Stomach (tissue), 19 donors: ENCODE measurements at places on chromosomes 6 and 20. TPM values are rescaled to one million over a fixed set of nuclear protein-coding genes. Genes with fewer than 3 reads are reported as not detected.

DNA sequence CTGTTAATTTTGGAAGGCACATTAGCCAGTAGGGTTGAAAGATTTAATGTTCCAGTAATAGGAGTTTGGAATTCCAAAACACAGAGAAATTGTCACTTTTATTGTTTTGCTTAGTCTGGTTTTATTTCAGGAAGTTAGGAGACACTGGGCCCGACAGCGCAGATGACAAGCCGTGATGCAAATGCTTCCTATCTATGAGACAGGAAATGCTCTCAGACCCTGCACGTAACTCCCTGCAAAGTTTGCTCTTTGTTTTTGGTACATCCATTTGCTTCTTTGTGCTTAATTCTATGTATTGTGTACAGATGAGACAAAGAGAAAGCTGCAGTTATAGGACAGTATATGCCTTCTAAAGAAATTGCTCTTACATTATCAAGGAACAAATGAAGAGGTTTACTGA, 201.6 kb upstream of the SGK1 start:
- peak; percentile 73 for DNase-seq
- peak overlapping the region; percentile 54 for H3K27ac ChIP-seq
- H3K4me1 ChIP-seq, result peaks cover 23% of the 10 kb centered on the region
- no peaks in the 10 kb centered on the region for H3K36me3 ChIP-seq

DNA sequence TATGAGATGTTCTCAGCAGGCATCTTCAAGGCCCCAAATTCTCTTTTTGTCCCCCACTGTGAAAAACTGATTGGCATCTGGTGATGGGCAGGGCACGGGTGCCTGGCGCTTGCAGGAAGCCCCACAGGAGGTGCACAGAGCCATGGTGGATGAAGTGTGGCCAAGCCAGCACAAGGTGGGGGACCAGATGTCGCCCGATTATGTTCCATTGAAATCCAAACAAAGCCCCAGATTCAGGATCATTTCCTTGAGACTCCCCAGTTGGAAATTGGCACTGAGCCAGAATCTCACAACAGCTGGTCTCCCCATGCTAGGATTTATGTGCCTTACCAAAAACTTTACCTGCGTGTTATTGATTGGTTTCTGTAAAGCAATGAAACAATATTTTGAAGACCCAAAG, 186.1 kb downstream of the ADAT2 start:
- H3K4me3 ChIP-seq, result no peak overlapping the region
- H3K27ac ChIP-seq, result no peak overlapping the region
- no peaks in the 10 kb centered on the region for H3K4me1 ChIP-seq
- DNase-seq, result no peak
- no peaks in the 10 kb centered on the region for H3K36me3 ChIP-seq
- no peaks in the 10 kb centered on the region for H3K27me3 ChIP-seq

DNA sequence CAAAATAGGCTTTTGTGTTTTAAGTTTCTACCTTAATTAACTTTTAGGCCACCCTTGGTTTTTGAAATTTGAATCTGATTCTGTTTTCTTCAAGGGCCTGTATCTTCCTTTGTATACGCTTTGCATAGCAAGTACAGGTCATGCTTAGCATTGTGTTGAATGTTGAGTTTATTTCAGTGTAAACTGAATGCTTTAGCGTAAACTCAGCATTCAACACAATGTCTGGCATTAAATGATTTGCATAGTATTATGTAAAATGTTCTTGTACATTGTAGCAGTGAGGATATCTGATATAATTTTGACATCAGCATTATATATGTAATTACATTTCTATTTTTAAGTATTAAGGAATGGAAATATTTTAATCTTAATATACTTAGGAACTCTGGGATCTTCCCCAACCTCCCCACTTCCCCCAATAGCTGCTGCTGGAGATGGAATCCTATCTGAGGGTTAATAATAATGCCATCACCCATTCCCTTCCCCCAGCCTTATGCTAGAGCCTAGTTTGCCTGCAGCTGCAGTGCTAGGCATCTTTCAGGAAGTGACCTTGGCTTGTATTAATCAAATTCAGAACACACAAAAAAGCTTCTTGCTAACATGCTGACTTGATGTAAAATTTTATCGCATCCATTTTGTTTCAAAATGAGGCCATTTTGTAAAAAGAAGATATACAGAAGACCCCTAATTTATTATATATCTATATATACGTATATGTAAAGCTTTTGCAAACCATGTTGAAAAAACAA, 73.1 kb downstream of the NCOA3 start:
- H3K36me3 ChIP-seq, result peaks cover 14% of the 10 kb centered on the region
- no peaks in the 10 kb centered on the region for H3K27me3 ChIP-seq
- H3K4me3 ChIP-seq, result no peak overlapping the region
- DNase-seq, result peak; percentile 74

MCCD1 gene
- total RNA-seq, result not detected

DDX39B gene
- total RNA-seq, result 341 TPM
